ENCODE measurements at places on chromosomes 7 and 10. TPM values are rescaled to one million over a fixed set of nuclear protein-coding genes. Genes with fewer than 3 reads are reported as not detected.
A peak's percentile ranks its signal among the peaks of the same experiment; 100 is the strongest.

ALOX5 gene
- total RNA-seq, result 42.5 TPM

GRID2IP gene
- total RNA-seq, result 1.0 TPM

PPP1R17 gene
- not detected for total RNA-seq

GRCh38 chr10:16989826-16990293 lies 139.8 kb downstream of the CUBN start:
- no peak for DNase-seq

- DNase-seq, result no peak
Measured at GRCh38 chr10:26217396-26218086, 967 bp downstream of the GAD2 start.

GRCh38 chr10:129307141-129307540 lies 159.9 kb upstream of the MGMT start:
- peak; percentile 20 for DNase-seq

DNA sequence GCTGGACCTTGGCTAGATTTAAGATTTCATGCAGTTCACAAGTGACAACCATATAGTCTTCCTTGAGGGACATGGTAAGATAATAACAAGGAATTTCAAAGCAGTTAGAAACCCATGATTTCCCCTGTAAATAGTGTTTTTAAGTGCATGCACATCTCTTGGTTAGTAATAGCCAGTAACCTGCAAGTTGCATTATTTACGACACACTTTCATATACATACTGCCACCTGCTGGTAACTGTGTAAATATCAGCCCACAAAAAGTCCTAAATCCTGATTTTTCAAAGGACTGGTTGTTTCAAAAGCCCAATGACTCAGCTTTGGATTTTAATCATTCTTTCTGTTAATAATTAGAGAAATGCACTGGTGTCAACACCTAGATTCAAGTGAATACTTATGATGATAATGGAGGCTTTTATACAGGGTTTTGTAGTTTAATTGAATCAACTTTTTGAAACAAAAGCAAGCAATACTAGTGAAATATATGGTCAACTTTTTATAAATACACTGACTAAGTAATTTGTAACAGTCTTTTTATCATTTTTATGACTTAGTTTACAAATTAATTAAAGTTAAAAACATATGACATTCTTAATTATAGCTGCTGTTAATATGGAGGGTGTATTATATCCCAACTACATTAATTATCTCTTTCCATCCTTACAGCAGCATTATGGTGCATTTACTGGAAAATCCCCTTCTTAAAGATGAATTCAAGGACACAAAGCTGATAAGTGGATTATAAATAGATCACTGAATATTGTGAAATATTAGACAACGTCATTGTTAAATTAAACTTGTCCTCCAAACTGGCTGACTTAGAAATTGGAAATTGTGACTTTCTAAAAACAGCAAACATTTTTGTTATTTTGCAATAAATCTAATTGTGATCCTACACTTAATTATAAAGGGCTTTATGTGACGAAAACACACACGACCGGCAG lies 367.7 kb upstream of the SEMA3D start:
- peak; percentile 37 for DNase-seq

GRCh38 chr7:106895246-106895864 lies 30.3 kb downstream of the PIK3CG start:
- no peak for DNase-seq

DNA sequence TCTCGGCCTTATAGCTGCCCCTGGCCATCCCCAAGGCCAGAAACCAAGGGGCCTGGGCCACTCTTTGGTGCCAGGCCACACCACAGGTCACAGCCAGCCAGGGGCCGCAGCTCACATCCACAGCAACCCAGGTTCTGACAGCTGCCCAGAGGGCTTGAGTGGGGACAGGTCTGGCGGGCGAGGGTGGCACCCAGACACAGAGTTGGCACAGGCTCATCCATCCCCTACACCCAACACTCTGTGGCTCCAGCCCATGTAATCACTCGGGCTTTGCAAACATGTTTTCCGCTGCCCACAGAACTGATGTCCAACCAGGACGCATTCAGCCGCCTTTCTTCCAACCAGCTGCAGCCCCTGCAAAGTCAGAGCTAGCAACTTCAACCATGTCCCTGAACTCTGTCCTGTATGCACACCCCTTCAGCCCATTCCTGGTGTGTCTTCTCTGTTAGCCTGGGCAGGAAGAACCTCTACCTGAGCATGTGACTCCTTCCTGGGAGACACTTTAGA lies 57.7 kb upstream of the PPP2R2D start:
- DNase-seq, result no peak

DNA sequence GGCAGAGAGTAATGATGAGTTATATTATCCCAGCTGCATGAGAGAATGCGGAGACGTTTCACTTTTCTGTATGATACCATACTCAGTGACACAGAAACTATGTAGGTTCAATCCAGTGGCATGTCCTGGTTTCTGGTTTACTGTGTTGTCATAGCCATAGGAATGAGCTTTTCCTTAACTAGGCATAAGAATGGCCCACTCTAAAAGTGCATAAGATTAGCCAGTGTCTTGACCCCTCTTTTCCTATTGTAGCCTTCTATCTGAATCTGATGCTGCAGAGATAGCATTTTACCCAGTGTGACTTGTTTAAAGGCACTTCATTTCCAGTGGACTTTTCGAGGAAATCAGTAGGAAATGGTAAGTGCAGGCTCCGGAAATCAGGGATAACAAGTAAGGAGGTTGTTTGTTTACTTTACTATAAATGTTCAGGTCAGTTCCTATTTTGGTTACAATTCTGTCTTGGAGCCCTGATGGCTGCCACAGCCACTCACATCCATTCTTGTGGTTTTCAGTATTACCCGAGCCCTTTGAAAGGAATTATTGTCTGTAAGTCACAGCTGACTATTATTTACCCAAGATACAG lies 70.5 kb downstream of the SEMA3A start:
- no peak for DNase-seq

All from body of pancreas (tissue), 4 donors.